ENCODE measurements at places on chromosomes 11 and 22.

DNA sequence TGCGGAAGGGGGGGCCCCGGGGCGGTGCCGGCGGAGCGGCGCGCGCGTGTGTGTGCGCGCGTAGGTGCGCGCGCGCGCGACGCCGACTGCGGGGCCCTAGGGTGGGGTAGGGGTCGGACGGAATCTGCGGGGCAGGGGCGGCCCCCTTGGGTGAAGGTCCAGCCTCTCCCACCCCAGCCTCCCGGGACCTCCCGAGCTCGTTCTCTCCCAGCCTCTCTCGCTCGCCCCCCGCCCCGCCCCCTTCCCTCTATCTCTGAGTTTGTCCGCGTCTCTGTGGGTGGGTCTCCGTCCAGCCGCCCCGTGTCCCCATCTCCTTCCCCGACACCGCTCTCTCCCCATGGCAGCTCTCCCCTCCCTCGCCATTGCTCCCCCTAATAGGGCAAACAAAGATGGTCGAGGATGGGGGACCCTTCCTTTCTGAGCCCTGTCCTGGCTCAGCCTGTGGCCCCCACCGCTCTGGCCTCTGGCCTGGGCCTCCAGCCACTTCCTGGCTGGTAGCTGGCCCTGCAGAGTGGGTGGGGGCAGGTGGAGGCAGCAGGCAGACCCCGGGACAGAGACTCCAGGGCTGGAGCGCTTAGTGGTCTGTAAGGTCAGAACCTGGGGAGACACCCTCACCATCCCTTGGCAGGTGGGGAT lies 33.0 kb upstream of the PRR5 start:
- DNase-seq = no peak

DNA sequence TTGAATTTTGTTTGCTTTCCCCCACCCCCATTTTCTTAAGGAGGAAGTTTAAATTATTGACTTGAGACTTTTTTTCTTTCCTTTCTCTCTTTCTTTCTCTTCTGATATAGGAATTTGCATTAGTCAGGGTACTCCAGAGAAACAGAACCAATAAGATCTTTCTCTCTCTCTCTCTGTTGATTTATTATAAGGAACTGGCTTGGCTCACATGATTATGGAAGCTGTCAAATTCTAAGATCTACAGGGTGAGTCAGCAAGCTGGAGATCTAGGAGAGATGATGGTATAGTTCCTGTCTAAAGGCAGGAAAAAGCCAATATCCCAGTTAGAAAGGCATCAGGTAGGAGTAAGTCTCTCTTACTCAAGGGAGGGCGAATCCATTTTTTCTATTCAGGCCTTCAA lies 64.0 kb downstream of the CCDC81 start:
- no peak for DNase-seq

DNA sequence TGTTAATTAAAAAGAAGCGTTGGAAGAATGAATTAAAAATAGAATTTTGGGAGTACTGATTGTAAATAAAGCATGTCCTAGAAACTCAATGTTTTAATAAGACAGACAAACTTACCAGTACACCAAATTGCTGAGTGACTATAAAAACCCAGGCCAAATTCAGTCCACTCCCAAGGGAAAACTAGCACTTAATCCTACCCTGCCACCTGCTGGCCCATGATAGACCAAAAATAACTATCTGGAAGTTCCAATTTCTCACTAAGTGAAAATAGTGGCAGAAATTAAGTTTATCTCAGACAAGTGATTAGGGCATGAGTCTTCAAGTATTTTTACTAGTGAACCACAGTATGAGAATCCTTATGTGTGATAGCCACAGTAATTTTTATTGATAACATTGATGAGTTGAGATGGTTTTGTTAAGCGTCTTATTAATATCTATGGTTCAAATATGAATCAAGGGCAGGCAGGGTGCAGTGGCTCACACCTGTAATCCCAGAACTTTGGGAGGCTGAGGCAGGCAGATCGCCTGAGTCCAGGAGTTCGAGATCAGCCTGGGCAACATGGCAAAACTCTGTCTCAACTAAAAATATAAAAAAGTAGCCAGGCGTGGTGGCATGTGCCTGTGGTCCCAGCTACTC lies 9.8 kb upstream of the DDX10 start:
- no peak for DNase-seq

- DNase-seq = no peak
Measured at GRCh38 chr11:104163100-104164027, 583 bp downstream of the PDGFD start.

DNA sequence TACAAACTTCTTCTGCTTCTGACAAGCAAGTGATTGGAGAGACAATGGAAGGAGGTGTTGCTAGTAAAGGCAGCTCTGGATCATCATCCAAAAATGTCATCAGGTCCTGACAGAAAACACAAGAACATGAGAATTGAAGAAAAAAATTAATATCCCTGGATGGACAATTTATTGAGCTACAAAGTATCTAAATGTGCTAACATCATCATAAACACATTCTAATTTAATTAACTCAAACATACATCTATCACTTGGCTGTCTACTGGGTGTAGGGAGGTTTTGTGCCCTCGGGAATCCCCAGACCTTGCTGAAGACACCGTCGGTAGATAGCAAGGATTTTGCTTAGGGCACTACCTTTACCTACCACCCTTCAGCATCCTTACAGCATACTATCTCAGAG lies 72.6 kb downstream of the ENTHD1 start:
- no peak for DNase-seq

- DNase-seq = no peak
Measured at GRCh38 chr11:61133145-61133544, 28.1 kb downstream of the VPS37C start.

DNA sequence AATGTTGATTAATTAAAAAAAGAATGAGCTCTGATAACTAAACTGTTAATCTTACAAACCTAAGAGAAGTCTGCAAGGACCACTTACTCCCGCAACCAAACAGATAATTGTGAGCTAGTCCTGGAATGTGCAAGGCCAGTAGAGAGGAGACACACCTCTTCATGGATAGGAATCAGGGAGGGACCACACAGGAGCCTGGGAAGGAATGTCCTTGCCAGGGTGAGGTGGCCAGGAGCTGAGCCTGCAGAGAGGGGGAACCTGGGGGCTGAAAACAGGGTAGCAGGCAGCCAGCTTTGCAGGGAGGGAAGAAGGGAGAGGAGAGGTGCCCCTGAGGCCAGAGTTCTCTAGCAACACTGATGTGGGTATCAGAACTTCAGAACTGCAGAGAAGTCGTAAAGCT lies 9.4 kb upstream of the NLRP10 start:
- DNase-seq = no peak

- DNase-seq = no peak
Measured at GRCh38 chr11:95650276-95650675, 139.3 kb downstream of the FAM76B start.

DNA sequence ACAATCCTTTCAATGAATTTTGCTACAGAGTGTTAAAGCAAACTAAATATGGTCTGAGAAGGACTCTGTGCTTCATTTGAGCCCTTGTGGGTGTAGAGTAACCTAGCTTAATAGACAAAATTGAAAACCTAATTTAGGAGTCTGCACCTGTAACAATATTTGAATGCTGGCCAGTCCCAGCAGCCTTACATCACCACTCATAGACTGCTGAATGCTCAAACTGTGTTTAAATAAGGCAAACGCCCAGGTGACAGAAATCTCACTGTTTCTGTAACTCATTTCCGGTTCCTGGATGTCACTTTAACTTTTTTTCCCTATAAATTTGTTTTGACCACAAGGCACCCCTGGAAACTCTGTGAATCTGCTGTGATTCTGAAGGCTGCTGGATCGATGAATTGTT lies 45.5 kb upstream of the GLYATL1B start:
- DNase-seq = no peak
